ENCODE measurements at places on chromosomes 5 and 9.

DNA sequence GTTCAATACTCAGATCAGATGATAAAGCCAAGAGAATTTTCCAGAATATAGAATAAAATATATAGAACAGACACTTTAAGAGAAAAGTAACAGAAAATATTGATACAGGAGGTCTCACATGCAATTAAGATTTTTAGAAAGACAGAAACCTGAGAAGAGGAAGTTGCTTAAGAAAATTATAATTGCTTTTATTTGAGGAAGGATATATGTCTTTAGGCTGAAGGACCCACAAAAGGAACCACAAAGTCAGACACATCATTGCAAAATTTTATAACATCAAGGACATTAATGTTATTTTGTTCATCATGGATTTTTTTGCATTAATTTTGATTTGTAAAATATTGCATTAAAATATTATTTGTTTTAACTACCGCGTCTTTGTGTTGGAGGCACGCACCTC, 141.5 kb downstream of the FSTL4 start:
- no peak for DNase-seq

DNA sequence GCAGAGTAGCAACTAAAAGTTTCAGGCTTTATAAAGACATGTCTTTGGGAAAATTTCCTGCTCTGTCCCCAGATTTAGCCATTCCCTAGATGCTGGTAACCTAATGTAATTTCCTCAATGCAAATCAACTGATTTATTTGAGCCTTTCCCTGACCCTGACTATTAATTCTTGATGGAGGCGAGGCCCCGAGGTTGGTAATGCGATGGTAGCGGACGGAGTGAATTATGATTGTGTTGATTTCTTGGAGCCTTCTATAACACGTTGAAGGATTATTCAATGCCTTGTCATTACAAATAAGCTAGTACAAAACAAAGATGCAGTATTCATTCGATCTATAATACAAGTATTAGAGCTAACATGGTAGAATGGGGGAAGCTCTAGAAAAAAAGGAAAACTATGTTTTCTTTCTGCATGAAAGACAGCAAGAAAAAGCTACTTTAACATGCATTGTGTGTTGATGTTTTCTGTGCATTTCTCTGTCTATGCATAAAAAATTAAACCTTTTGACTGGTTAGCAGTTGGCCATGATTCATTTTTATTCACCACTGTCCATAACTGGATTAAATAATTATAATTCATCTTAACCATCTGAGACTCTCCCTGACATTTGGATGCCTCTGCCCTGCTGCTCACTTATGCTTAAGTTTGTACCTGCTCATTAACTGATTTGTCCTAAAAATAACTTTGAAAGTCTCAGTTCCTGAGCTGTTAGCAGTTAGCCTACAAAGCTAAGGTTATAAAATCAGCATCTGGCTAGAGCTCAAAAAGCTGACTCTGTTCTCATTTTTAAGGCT, 490.2 kb upstream of the NUDT12 start:
- no peak for DNase-seq

- no peak for DNase-seq
Observed at GRCh38 chr9:700365-701282, 140.9 kb upstream of the DMRT1 start.

GRCh38 chr5:143979044-143979690, 167.2 kb downstream of the HMHB1 start:
- no peak for DNase-seq

DNA sequence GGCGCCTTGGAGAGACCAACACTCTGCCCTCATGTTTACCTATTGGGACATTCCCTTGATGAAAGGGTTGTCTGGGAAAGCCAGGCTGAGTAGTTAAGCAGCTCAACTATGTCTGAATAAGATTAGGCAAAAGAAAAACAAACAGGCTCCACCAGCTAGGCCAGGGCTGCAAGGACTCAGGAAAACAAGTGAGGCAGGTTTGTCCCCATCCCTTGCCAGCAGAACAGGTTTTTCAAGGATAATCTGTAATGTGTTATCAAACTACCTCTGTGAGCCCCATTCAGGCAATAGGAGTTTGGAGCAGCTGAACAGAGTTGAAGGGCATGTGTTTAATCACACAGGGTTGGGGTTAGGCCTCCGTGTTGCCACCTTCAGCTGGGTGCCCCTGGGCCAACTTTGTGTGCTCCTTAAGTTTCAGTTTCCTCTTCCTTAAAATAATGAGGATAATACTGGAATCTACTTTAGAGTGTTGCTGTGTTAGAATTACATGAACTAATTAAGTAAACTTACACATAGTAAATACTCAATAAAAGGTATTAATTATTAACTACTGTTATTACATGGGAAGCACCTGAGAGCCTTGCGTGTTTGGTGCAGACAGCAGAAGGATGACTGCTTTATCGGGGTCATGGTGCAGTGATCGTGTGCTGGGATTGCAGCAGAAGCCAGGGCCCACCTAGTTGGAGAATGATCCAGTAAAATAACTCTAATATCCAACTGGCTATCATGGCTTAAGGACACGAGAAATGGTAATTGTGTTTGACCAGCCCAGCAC, 72.1 kb upstream of the ATP10B start:
- DNase-seq, result no peak

DNA sequence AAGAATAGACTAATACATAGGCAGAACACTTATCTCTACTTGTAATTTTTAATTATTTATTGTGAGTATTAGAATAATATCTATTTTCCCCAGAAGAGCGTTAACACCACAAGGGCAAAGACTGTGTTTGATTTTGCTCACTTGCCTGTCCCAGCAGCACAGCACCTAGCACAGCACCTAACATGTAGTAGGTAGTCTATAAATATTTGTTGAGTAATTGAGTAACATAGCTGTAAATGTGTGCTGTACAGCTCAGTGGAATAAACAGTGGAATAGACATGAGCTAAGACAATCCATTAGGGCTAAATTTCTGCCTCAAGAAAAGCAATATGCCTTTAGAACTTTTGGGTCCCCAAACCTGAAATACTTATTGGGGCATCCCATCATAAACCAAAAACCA, 49.3 kb upstream of the VCAN start:
- DNase-seq, result no peak

GRCh38 chr5:14082973-14083372, 60.2 kb upstream of the TRIO start:
- no peak for DNase-seq

DNA sequence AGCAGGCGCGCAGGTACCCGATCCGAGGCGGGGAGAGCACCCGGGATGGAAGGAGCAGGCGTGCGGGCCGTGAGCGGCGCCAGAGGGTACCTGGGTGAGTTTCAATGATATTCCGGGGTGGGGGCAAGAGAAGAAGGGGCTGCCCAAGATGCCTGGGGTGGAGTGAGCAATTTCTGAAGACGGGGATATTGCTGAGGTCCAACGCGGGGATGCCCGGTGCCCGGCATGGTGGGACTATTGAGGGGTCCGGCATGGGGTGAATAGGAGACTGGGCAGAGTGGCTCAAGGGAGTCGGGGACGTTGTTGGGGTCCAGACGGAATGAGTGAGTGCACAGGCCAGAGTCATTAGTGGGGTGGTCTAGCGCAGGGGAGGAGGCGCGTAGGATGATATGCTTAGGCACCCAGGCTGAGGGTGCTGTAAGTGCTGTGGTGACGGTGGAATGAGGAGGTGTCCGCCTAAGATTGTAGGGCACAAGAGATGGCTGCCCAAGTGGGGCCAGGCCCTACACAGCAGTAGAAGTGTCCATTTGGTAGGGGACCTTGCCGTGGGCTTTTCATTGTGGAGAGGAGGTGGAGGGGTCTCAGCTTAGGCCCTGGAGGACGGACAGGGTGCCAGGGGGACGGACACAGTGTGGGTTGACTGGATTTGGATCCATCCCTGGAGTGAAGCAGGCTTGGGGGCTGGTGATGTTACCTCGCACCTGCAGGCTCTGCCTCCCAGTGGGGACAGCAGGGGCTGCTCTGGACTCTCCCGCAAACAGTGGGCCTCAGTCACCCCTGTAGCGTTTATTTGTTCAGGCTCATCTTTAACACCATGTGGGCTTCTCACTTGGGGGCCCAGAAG, 719 bp downstream of the MIGA2 start:
- no peak for DNase-seq

DNA sequence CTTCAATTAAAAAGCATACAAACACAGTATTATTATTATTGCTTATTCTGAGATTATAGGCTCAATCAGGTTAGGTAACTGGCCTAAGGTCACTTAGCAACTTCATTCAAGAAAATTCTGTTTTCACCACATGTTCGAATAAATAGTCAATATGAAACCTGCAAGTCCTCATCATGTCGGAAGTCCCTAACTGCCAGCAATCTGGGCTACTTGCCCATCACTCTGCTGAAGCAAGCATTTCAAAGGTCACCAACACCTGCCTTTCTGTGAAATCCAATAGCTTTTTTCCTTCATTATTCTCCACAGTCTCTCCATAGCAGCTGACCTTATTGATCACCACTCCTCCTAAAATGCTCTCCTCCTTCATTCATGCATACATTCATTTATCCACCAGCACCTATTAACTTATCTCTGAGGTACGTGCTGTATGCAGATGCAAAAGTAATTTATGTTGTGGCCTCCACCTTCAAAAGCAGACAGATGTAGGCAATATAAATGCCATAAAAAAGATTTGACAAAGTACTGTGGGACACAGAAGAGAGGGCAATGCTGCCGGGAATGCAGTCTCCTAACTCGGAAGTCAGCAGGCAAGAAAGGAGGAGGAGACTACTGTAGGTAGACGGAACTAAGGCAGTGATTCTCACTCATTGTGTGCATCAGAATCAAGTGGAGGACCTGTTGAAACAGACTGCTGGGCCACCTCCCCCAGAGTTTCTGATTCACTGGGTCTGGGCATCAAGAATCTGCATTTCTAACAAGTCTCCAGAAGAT, 310.9 kb downstream of the BNC2 start:
- DNase-seq, result no peak

- no peak for DNase-seq
Observed at GRCh38 chr5:112657804-112658203, 79.9 kb upstream of the APC start.

- no peak for DNase-seq
Observed at GRCh38 chr5:143413958-143414669, 10.6 kb upstream of the NR3C1 start.

DNA sequence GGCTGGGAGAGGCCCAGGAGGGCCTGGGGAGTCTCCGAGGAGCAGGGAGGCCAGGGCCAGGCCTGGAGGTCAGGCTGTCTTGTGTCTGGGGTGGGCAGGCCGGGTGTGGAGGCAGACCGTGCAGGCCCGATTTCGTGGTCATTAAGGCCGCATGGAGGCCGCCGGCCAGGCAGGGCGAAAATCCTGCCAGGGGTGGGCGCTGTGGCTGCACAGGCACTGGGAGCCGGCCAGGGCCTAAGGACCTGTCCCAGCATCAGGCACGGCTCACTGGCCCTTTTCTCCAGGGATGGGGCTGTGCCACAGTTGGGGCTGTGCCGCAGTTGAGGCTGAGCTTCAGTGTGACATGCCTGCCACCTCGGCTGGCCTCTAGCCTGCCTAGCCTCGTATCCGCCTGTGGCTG, 35.9 kb downstream of the ASS1 start:
- DNase-seq, result no peak

- DNase-seq, result no peak
Observed at GRCh38 chr9:81069923-81070322, 619.4 kb downstream of the TLE1 start.

GRCh38 chr5:178545941-178546674, 44.1 kb downstream of the COL23A1 start:
- no peak for DNase-seq

GRCh38 chr9:75903785-75904360, 13.4 kb downstream of the PCSK5 start:
- peak; percentile 48 for DNase-seq

GRCh38 chr5:110092955-110093785, 403.4 kb downstream of the MAN2A1 start:
- no peak for DNase-seq

GRCh38 chr9:129230302-129230701, 52.2 kb upstream of the IER5L start:
- no peak for DNase-seq

- no peak for DNase-seq
Observed at GRCh38 chr9:98765256-98765655, 31.1 kb downstream of the ANKS6 start.
